ENCODE measurements at places on chromosomes 3 and 15. TPM values are rescaled to one million over a fixed set of nuclear protein-coding genes. Genes with fewer than 3 reads are reported as not detected.
A peak's percentile ranks its signal among the peaks of the same experiment; 100 is the strongest.

DNA sequence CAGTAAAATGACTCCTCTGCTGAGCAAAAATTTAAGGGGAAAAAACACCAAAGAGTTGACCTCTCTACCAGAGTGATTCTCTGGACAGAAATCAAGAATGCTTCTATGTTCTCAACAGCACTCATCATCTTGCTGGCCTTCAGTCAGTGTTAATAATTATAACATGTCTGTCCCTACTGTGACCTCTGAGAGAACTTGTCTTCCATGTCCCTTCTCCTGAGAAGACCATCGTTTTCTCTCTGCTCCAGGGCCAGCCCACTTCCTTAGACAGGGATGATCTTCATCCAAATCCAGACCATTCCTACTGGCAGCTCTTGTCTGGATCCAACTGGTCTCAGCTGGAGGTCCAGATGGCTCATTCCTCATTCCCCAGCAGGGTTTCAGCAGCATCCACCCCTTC, 139.0 kb upstream of the NECTIN3 start:
- no peak for DNase-seq

- no peak for DNase-seq
Measured at GRCh38 chr15:80561500-80561899, 133.6 kb upstream of the ABHD17C start.

GRCh38 chr3:29171043-29171990, 109.6 kb upstream of the RBMS3 start:
- peak; percentile 59 for DNase-seq

GRCh38 chr15:66830358-66830757, 128.3 kb downstream of the SMAD6 start:
- no peak for DNase-seq

- DNase-seq: no peak
Measured at GRCh38 chr3:191254098-191254873, 55.2 kb downstream of the OSTN start.

DNA sequence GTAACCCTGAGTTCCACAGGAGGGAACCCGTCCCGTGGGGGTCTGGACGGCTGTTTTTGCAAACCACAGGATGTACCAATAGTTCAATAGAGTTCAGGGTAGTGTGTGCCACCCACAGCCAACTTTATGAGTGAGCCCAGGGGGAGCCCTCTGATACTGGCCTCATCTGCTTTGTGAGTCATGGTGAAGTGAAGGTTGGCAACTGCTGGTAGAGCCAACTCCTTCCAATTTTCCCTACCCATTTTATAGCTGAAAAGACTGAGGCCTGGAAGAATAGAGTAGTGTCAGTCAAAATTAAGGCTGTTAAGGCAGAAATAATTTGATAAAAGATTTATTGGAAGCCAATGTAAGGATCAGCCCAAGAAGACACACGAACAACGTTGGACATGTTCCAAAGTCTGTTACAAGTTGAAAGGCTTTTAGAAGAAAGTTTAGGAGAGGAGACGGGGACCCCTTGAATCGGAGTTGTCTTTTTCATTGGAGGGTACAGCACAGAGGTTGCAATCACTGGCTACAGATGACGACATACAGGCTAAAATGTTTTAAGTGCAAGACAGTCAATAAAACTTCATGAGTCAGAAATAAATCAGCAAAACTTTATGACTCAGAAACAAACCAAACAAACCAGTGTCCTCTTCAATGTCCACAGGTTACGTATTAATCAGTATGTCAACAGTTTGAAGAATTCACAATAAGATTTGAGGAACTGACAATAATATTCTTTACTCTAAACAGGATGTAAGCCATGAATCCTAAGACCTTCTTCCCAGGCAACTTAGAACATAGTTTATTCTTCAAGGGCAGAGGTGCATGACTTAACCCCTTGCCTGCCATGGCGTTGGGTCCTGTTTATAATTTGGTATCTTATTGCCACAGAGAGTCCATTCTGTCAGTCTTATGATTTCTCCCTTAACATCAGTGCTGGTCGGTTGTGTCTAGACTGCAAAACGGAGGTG, 62.9 kb upstream of the NR2E3 start:
- no peak for DNase-seq

DNA sequence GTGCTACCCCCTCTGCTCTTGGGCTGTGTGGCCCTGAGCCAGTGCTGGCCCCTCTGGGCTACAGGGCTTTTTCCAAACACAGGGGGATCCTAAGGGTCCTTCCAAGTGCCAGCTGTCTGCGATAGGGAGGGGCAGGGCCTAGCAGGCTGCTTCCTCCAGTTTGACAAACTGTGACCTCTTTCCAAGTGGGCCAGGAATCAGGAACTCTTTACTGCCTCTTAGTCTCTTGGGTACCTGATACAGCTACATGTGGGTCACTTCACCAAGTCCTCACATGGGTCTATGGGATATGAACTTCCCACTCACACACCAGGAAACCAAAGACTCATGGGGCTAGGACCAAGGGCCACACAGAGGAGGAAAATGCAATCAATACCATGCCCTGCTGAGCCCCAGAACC, 25.4 kb downstream of the SEC61A1 start:
- DNase-seq: no peak

DNA sequence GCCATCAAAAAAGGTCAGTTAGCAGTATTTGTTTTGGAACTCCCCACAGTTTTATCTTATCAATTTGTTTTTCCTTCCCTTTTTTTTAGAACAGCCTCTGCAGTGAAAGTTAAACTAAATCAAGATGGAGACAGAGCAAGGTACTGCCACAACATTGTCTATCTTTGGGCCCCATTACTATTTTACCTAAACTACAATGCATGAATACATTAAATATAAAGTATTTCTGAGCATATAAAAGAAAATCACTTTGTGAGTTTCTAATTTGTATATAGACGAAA, 139.5 kb downstream of the MEIS2 start:
- DNase-seq: no peak

The GOLGA8J gene
- not detected for total RNA-seq

- DNase-seq: no peak
Measured at GRCh38 chr3:47083786-47084185, 80.1 kb downstream of the SETD2 start.

- no peak for DNase-seq
Measured at GRCh38 chr15:48121849-48122248, 1.1 kb downstream of the SLC24A5 start.

The SERINC4 gene
- total RNA-seq: not detected

DNA sequence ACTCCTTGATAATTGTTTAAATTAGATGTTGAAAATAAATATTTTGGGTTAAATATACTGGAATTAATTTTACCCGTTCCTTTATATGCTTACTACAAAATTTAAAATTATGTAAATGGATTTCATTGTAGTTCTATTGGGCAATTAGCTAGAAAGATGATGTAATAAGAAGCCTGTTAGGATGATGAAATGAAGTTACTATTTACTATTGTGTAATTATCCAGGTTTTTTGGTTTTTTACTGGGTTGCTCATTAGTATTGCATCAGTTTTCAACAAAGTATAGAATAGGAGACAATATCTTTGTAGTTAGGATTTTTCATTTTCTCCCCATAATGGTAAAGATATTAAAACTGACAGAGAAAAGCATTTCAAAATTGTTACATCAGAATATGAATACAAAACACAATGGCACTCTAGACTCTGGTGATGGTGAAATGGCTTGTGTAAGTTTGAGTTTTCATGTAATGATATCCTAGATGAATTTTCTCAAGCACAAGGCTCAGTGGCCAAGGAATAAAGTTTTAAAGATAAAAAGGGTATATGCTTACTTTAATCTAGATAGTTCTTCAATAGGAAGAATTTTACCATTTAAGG, 222.0 kb downstream of the P3H2 start:
- DNase-seq: no peak

The RASGRP1 gene
- 3.9 TPM for total RNA-seq

DNA sequence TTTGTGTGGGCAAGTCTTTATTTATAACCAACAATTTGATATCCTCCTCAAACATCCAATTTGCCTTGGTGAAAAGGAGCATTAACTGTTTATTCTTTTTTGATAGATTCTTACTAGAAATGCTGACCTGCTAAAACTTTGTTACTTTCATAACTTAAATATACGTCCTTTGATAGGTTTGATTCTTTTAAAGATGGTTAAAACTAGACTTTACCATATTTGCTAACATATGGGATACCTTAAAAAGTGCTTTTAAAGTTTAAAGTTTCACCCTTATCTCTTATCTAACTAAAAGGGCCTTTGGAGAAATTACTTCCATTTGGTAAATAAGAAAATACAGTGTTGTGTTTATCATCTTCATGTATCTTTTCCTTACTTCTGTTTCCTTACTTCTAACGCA, 266.6 kb upstream of the UBE2E1 start:
- no peak for DNase-seq

DNA sequence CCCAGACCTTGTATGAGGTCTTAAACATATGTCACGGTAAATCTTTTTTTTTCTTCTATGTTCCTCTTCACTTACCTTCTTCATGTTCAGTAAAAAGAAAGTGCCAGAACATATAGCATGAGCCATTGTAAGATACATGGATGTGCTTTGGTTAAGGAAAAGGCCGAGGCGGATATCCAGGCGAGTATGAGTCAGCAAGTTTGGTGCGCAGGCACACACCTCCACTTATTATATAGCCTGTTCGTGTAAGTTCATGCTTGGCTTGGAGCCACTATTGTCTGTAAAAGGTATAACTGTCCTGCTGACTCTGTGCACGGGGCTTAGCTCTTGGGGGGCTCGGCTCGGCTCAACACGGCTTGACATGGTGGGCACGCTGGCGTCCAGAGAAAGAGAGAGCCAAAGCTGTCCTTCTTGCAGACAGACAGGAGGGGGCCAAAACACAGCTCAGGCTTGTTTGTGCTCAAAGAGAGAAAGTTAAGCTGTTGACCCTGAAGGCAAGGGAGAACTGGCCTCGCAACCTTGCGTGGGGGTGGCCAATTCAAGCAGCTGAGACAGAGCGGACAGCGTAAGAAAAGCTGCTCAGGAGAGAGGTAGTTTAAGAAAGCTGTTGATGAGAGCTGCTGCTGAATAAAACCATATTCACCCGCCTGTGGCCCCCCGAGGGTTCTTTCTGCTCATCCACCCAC, 251.2 kb downstream of the SLC9A9 start:
- no peak for DNase-seq

The ZBBX gene
- not detected for total RNA-seq

DNA sequence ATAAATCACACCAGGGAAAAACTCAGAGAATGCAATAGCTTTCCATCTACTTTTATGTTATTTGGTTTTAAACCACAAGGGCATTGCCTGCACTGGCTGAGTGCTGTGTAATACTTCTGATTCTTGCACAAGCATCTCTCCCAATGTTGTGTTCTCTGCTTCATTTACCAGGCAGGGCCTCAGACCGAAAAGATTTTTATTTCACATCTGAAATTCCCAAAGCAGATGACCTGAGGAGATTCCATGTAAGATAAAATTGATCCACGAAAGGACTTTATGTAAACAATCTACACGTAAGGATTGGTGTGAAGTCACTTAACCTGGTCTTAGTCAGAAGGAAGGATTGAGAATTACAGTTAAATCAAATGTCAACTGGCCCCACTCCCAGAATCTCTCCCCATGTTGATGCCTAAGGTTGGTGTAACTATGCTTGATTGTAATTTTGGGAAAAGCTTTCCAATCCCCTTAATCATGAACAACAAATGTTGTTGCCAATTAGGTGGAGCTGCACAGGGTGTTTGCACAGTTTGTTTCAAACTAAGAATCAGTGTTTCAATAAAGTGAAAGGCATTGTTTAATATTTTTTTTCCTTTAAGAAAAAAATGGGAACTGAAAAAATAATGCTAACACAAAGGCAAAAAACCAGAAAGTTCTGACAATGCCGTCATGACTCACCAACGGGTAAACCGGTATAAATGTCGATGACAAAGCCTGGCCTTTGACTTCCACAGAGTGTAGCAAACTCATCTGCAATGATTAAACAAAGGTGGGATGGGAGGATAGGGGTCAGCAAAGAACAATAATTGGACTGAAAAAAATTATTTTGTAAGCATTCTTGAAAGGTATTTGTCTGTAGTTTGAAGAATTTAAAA, 128.6 kb downstream of the DUT start:
- no peak for DNase-seq

- DNase-seq: peak; percentile 34
Measured at GRCh38 chr3:51391566-51392354, 675 bp downstream of the RBM15B start.

DNA sequence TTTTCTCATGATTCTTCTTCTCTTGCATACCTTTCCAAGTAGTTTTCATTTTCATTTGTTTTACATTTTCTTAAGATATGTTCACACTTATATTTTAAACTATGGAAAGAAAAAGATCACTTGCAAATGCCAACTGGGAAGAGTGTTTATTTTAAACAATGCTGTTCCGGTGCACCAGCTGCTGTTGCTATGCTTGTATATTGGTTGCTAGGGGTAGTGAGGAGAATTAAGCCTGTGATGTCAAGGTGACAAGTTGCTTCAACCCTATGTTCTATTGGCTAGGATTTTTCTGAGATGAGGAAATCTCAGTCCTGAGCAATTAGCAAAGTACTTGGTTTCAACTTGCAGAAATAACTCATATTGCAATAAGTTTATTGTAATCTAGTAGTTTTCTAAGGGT, 500.1 kb downstream of the MFSD1 start:
- no peak for DNase-seq

GRCh38 chr3:3160826-3161225, 18.7 kb downstream of the CRBN start:
- DNase-seq: no peak

The ZNF502 gene
- 0.58 TPM for total RNA-seq

GRCh38 chr3:122025296-122025695, 3.2 kb upstream of the ILDR1 start:
- no peak for DNase-seq

- no peak for DNase-seq
Measured at GRCh38 chr3:71465371-71466036, 118.0 kb downstream of the FOXP1 start.

The CLDN1 gene
- not detected for total RNA-seq

The AADACL2 gene
- not detected for total RNA-seq

DNA sequence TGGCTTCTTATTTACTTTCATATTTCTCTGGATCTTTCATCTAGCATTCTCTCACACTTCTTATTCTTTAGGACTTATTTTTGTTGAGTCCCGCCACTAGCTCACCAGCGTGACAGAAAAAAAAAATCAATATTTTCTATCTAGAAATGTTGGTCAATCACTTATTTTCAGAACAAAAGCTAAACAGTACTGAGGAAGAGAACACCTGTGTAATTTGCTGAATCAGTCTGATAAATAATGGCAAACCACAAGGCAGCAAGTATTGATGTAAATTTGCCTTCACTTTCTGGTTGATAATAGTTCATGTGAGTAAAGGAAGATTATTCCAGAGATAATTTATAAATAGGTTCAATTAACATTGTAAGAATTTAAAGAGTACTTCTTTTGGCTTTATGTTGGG, 179.2 kb downstream of the BCHE start:
- DNase-seq: no peak

The LYSMD4 gene
- total RNA-seq: 106 TPM

- DNase-seq: no peak
Measured at GRCh38 chr3:193744822-193745684, 152.0 kb downstream of the OPA1 start.

- peak; percentile 34 for DNase-seq
Measured at GRCh38 chr3:185630182-185630622, 44.1 kb downstream of the SENP2 start.

Data from stomach (tissue), 19 donors.